Fibroblast of pulmonary artery (primary cell): ENCODE measurements at places on chromosomes 13 and 19.

GRCh38 chr13:109297628-109298027, 488.8 kb downstream of the IRS2 start:
- DNase-seq, result peak; percentile 63

GRCh38 chr19:41548954-41549688, 26.8 kb upstream of the CEACAM21 start:
- no peak for DNase-seq

DNA sequence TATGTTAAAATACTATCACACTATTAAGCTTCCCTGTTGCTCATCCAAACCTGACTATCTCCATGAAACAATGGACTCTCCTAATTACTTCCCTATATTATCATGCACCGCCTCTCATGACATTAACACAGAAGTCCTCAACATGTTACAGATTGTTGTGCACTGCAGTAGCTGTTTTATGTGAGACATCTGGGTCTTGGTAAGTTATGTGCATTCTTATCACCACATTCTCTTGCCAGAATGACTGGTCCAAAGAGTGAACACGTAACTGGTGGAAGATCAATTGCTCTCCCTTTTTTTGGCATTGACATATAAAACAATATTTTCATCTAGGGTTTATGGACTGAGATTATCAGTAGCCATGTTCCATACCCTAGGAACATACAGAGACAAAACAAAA, 59.4 kb downstream of the POSTN start:
- no peak for DNase-seq

DNA sequence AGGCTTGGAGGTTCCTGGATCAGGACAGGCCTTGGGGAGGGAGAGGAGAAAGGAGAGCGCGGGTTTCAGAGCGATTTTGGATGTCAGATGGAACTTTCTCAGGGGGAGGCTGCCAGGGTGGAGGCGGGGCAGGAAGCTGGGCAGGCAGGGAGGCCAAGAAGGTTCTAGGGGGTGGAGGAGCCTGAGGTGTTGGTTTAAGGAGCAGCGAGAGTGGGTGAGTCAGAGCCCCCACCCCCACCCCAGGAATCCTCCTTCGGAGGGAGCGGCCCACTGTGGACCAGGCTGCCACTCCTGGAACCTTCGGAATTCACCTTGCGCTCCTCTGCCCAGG, 15.9 kb upstream of the NOP53 start:
- DNase-seq, result peak; percentile 84

- peak; percentile 58 for DNase-seq
Observed at GRCh38 chr19:17097593-17098126, 22.1 kb downstream of the MYO9B start.

DNA sequence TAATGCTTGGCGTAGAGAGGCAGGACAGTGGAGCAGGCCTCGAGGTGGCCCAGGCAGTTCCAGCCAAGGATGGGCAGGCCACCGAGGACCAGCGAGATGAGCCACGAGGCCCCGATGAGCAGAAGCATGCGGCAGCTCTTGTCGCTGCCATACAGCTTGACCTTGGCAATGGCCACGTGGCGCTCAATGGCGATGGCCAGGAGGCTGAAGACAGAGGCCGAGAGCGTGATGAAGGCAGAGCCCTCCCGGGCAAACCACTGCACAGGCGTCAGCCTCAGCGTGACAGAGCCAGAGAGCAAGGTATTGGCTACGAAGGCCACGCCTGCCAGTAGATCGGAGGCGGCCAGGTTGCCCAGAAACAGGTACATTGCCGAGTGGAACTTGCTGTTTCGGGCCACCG, 6.8 kb downstream of the S1PR2 start:
- DNase-seq, result no peak

GRCh38 chr13:28137596-28137995, 749 bp upstream of the PAN3 start:
- peak; percentile 13 for DNase-seq

DNA sequence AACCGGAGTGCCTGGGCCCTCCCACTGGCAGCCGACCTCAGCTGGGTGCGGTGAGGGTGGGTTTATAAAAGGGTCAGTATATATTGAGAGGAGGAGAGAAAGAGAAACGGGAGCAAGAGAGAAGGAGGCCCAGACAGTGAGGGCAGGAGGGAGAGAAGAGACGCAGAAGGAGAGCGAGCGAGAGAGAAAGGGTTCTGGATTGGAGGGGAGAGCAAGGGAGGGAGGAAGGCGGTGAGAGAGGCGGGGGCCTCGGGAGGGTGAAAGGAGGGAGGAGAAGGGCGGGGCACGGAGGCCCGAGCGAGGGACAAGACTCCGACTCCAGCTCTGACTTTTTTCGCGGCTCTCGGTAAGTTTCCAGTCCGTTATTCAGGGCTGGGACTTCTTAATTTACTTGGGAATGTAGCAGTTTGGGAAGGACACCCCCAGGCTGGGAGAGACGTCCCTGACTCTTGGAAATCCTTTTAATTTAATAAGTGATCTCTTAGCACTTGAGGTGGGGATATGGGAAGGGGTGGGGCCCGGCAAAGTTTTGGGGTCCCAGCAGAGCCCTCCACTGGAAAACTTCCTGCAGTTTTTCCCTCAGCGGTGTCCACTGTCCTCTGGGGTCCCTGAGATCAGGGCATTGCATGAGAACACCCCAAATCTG, at the start of gene EMP3:
TSS of gene EMP3 (plus strand) at position 288 of the 646 bp plus-strand sequence. CDS start 1,293 bp downstream, outside the sequence.
- DNase-seq, result peak; percentile 94

- DNase-seq, result no peak
Observed at GRCh38 chr13:110648146-110648819, 32.9 kb downstream of the NAXD start.

GRCh38 chr13:96769874-96770273, 224.4 kb downstream of the OXGR1 start:
- no peak for DNase-seq

- DNase-seq, result no peak
Observed at GRCh38 chr13:73198991-73199411, 140.2 kb downstream of the KLF5 start.

DNA sequence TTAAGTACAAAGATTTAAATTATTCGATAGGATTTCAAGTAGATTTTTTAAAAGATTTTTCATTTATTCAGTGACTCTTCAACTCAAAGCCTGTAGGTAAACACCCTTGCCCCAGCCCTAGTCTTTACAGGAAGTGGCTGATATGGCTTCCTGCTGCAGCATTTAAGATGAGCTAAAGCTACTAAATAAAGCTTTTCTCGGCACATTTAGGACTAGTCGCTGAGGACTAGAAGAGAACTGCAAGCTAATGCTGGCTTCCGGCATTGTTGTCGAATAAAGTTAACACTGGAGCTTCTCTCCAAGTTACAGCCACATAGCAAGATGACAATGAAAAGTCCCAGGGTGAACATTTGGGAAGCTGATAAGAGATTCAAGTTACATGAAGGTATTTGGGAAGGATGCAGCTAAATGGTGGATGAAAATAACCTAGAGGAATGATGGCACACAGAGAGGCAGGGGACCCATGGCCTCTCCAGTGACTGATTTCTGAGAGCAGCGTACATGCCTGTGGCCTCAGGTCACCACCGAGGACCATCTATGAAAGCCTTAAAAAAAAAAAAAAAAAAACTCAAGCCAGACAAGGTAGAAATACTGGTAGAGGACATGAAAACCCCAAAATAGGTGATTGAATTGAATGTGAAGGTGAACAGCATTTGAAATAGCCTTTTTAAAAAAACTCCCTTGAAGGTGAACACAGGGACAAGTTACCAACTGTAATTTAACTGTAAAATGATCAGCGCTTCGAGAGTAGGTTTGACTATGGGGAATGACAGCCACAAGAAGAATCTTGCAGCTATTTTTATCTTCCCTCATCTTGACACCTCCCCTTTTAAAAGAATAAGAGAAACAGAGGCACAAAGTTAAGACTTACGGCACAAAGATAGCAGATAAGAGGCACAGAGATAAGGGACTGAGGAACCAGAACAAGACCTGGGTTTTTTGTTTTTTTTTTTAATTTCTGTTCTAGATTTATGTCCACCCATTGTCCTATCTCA, 155.4 kb downstream of the DCT start:
- no peak for DNase-seq

GRCh38 chr19:20167651-20168122, 673 bp downstream of the ZNF486 start:
- peak; percentile 65 for DNase-seq

DNA sequence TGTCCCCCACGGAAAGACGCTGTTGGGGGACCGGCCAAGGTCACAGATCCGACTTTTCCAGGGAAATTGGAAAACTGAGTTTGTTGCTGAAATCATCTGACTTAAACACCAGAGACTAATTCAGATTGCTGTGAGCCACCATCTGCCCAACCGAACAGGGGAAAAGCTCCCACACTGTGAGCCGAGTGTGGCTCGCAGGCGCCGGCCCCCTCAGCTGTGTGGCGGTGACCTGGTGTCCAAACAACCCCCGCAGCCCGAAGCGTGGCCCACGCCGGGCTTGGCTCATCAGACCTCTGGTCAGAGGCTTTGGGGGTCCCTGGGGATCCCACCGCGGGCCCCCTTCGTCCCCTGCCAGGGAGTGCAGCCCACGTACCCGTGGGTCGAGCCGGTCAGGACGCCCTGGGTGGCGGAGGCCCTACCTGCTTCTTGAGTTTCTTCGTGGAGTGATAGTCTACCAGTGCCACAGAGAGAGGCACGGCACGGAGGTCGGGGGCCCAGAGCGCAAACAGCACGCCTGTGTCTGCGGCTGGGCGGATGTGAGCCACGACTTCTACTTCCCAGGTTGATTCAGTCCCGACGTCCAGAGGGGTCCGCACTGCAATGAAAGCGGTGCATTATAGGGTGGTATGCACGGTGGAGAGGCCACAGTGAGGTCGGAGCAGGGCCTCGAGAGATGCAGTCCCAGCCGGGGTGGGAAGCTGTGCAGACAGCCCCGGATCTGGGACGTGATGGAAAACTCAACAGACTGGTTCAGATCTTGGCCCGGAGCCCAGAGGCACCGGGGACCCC, 40.7 kb downstream of the GAS6 start:
- DNase-seq, result no peak

DNA sequence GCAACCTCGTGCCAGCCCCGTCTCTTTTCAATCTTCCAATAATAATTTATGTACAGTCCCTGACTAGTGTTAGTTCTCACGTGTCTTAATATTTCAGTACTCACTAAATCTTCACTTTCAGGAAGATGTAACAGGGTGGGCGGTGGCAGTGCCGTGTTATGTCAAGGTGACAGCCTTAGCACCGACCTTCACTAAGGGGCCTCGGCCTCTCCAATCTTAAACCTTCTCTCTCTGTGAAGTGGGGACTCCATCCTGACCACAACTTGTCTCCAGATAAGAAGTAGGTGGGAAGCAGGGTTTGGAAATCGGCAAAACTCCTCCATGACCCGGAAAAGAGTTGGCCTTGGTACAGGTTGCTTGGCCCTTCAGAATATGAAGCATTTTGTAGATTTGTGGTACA, 1.8 kb downstream of the RPS19 start:
- DNase-seq, result no peak

DNA sequence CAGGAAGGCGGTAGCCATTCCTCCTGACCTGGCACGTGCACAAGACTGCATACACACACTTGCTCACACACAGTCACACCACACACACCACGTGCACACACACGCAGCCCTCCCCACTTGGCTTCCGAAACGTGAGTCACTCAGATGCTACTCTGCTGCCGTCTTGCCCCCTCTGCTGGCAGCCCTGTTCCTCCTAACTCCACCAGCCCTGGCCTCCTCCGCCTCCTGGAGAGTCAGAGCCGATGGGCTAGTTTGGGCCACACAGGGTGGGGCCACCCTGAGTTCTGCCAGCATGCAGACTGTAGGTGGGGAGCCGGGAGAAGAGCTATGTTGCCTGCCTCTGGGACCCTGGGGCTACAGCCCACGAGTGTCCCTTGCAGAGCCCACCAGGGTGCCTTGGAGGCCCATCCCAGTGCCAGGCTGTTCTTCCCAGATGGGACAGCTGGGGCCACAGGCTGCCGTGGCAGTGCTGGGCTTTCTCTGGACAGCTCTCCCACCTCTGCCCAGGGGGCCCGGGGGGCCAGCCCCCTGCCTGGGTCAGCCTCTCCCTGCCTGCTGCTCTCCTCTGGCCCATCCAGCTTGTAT, 12.1 kb downstream of the PIN1 start:
- DNase-seq, result peak; percentile 93

DNA sequence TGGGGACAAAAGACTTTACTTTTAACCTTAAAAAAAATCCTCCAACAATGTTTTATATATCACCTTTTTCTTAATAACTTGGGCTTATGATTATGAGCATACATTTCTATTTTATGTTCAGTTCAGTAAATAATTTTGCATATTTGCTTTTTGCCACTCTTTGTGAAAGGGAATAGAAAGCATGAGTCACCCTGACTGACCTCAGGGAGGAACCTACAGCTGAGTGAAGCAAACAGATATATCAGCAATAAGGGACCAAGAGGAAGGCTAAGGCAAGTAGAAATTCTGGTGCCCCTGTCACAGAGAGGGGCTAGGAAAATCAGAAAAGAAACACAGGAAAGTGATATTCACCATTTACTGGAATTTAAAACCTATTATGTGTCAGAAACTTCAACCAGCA, 37.2 kb upstream of the SOHLH2 start:
- DNase-seq, result peak; percentile 21

DNA sequence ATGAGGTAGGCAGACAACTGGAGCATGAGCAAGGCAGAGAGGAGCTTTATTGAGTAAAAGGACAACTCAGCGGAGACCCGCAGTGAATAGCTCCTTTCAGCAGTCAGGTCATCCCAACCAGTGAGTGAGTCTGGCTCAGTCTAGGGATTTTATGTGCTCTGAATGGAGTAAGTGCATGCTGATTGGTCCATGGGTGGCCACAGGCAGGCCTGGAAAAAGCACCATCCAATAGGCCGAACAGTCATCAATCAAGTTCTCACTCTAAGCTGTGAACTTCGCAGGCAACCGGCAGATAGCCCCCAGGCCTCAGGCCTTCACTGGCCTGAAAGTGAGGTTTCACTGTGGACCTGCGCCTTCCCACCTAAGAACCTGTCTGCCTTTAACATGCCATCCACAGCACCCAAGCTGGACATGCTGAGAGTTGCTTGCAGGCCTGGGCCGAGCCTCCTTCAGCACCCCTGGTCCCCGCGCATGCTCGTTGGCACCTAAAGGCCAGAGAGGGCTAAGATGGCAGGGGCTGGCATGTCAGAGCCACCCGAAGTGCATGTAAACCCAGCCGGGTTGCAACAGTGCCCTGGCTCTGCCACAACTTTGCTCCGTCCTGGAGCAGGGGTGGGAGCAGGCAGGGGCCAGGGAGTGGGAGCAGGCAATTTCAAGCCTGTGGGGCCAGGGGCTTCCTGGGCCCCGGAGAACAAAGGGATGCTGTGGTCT, 698.7 kb downstream of the SLITRK1 start:
- DNase-seq, result no peak

DNA sequence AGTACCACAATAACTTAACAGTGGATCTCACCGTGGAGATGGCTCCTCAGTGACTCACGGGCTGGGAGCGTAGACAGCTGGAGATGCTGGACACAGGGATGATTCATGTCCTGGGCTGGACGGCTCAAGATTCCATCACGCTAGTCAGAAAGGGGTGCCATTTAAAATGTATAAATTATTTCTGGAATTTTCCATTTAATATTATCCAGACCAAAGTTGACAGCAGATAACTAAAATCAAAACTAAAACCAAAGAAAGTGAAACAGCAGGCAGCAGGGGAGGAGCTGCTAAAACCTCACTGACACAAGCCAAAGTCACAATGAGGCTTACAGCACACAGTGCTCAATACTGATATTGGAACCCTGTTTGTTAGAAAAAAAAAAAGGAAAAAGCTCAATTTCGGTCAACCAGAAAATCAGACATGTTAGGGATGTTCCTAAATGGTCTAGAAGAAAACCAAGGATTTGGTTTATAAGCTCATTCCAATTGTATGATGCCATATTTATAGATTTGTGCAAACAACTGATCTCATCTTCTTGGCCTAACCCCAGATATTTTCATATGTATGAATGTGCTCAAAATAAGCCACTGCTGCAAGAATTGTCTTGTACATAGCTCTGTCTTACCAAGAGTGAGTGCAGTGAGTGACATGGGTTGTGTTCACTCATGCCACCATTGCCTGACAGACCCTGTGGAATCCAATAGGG, 111.8 kb downstream of the SACS start:
- DNase-seq, result peak; percentile 95

GRCh38 chr13:60358453-60358852, 38.6 kb upstream of the TDRD3 start:
- no peak for DNase-seq
